ENCODE measurements at places on chromosomes 4 and X.

DNA sequence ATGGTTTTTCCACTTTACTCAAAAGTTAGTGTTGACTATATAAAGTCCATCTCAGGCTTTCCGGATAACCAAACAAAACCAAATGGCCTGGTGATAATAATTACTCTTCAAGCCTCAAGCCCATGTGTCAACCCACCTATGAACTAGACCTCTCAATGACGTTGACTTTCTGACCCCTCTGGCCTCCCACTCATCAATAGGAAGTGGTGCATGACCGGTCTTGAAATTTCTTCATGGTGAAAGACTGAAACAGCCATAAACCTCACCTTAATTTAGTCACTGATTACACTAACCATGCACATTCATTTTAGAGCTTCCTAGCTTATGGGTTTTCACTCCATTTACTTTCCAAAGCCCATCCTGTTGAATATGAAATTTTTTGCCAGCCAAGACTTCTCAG, 276.0 kb downstream of the KLHL13 start:
- no peaks in the 10 kb centered on the region for H3K36me3 ChIP-seq
- DNase-seq = no peak
- H3K4me1 ChIP-seq = no peaks in the 10 kb centered on the region
- no peak overlapping the region for H3K27ac ChIP-seq
- H3K4me3 ChIP-seq = no peak overlapping the region

- no peak overlapping the region for H3K27ac ChIP-seq
- H3K27me3 ChIP-seq = no peaks in the 10 kb centered on the region
Observed at GRCh38 chr4:87375719-87376291, 15.2 kb downstream of the HSD17B11 start.

GRCh38 chr4:146577111-146577510, 55.4 kb upstream of the SLC10A7 start:
- no peaks in the 10 kb centered on the region for H3K4me1 ChIP-seq
- H3K36me3 ChIP-seq = no peaks in the 10 kb centered on the region
- no peak for DNase-seq
- H3K27me3 ChIP-seq = no peaks in the 10 kb centered on the region

GRCh38 chrX:103877571-103877970, 45.5 kb upstream of the RAB9B start:
- DNase-seq = no peak
- H3K4me3 ChIP-seq = no peak overlapping the region
- H3K27ac ChIP-seq = no peak overlapping the region
- no peaks in the 10 kb centered on the region for H3K4me1 ChIP-seq
- H3K36me3 ChIP-seq = no peaks in the 10 kb centered on the region

DNA sequence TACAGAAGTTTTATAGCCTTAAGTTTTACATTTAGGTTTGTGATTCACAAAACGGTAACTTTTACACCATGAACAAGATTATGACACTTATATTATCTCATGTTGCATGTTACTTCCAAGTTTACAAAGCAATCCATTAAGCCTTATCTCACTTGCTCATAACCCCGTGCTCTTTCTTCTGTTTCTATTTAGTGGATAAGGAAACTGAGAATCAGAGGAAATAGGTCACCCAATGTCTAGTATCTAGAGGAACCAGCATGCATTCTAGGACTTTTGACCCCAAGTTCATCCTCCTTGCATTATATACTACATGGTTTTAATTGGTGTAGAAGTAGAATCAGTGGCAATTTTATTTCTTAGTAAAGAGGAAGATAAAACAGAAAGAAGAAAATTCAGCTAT, 67.0 kb upstream of the ANXA3 start:
- H3K27ac ChIP-seq = no peak overlapping the region
- H3K4me3 ChIP-seq = no peak overlapping the region
- H3K4me1 ChIP-seq = no peaks in the 10 kb centered on the region
- no peaks in the 10 kb centered on the region for H3K27me3 ChIP-seq
- peak; percentile 72 for DNase-seq

Data from common myeloid progenitor, CD34-positive (primary cell).